ENCODE measurements at places on chromosomes 6 and 20. TPM values are rescaled to one million over a fixed set of nuclear protein-coding genes. Genes with fewer than 3 reads are reported as not detected.

- DNase-seq: no peak
Observed at GRCh38 chr6:14681699-14682487, 564.0 kb upstream of the JARID2 start.

The MUC21 gene
- total RNA-seq: not detected

The TBXT gene
- not detected for total RNA-seq

GRCh38 chr6:89834884-89835792, 5.5 kb downstream of the CASP8AP2 start:
- DNase-seq: peak; percentile 10

DNA sequence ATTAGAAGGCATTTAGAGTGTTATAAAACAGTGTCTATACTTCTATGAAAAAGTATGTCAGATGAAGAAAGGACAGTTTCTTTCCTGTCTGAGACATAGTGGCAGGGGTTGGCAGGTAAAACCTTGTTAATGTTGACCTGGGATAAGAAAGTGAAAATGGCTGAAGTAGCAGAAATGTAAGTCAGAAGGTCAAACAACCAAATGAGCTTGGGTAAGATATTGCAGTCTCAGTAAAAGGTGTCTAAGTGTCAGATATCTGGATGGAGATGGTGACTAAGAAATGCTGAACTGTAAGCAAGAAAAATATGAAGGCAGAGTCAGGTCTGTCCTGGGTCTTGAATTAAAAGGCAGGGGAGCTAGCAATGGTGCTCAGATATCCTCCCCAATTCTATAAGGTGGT, 400.3 kb downstream of the CD109 start:
- no peak for DNase-seq

The SLC32A1 gene
- not detected for total RNA-seq

The LY6G6C gene
- not detected for total RNA-seq

- peak; percentile 93 for DNase-seq
Observed at GRCh38 chr20:4026093-4026601, 10.8 kb upstream of the RNF24 start.

DNA sequence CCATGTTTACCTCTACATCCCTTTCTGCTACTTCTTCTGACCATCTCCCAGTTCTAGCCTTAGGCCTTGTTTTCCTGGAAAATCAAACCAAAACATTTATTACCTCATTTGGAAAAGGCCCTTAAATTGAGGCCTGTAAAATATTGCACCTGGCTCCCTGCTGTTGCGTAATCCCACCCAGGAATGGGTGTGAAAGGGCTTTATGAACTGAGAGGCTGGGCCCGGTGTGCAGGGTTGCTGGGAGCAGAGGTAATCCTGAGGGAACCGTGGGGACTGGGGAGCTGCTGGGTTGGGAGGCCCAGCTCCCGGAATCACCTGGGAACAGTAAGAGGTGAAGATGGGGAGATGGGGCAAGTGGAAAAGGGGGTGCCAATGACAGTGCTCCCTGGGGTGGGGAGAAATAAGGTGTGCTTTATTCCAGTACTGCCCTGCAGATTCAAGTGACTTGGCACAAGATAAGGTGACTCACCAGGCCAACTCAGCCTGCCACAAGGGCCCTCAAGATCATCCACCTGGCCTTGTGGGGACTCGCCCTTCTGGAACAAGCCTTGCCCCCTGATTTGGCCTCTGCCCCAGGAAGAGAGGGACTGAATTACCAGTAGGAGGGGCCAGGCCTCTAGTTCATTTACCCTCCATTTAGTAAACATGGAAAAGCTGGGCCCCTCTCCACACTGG, 44.2 kb downstream of the KCNK5 start:
- DNase-seq: no peak

GRCh38 chr20:57124800-57125517, 141.5 kb downstream of the BMP7 start:
- no peak for DNase-seq

DNA sequence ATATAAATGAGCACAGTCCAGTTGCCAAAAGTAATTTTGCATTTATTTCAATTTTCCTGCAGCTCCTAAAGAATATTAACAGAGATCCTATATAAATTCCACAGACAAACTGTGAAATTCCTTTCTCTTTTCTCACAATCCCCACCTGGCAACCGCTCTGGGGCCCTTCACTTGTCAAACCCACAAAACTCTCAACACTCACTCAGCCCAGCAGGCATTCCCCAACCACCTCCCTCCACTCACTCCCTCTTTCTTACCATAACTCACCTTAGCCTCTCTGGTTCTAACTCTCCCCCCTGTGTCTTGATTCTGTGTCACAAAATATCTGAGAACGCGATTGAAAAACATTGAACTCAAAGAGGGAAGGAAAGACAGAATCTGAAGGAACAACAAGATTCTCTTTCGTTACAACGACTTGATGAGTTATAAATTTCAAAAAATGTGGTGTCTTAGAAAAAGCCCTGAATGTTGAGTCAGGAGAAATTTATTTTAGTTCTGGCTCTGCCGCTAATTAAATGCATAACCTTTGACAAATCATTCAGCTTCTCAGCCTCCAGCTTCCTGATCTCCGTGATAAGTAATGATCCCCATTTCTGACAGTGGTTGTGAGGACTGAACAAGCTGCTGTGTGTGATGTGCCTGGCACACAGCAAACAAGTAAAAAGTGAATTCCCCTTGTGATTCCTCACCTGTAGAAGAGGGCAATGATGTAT, 87.9 kb downstream of the UNC5CL start:
- peak; percentile 73 for DNase-seq

The SLC17A3 gene
- total RNA-seq: not detected

All from GM23248 (cell line).